Brain (organoid and tissue), 16 donors: ENCODE measurements at places on chromosomes 4 and X. TPM values are rescaled to one million over a fixed set of nuclear protein-coding genes. Genes with fewer than 3 reads are reported as not detected.

- DNase-seq: no peak
These were observed 164.0 kb upstream of the FGF13 start for GRCh38 chrX:138875472-138875871.

DNA sequence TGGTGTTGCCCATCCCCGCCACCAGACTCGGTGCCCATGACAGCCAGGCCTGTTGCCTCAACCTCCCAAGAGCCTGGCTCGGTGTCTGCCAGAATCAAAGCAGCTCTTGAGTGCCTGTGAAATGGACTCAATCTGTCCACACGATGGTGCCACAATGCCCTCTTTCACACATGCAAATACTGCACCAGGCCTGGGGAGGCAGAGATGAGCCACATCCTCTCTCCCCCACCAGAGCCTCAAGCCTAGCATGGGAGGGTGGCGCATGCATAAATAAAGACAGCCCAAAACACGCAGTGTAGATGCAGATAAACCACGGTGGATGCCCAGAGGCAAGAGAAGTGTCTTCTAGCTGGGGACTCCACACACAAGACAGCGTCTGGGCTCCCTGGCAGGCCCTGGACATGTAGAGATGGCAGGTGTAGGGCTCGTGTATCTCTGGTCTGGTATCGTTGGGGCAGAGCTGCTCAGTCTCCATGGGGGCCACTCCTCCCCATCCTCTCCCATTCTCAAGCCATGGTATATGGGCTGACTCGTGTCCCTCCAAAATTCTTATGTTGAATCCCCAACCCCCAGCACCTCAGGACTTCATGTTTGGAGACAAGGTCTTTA is 65.6 kb downstream of the JAKMIP1 start:
- no peak for DNase-seq

DNA sequence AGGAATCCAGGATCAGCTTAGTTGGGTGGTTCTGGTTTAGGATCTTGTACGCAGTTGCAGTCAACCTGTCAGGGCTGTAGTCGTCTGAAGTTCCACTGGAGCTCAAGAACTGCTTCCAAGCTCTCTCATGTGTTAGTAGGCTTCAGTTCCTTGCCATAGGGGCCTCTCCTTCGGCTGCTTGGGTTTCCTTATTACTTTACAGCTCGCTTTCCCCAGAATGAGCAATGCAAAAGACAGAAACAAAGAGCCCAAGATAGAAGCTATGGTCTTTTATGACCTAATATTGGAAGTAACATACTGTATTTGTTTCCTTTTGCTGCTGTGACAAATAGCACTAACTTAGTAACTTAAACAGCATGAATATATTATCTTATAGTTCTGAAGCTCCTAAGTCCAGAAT is 51.7 kb downstream of the TIGD2 start:
- no peak for DNase-seq

Gene SORCS2
- 18.8 TPM for polyA plus RNA-seq

- DNase-seq: no peak
These were observed 1624.8 kb upstream of the TENM3 start for GRCh38 chr4:180618396-180618795.

- no peak for DNase-seq
These were observed 150.7 kb upstream of the SLC7A11 start for GRCh38 chr4:138392751-138393308.

Gene PDCL2
- not detected for polyA plus RNA-seq

DNA sequence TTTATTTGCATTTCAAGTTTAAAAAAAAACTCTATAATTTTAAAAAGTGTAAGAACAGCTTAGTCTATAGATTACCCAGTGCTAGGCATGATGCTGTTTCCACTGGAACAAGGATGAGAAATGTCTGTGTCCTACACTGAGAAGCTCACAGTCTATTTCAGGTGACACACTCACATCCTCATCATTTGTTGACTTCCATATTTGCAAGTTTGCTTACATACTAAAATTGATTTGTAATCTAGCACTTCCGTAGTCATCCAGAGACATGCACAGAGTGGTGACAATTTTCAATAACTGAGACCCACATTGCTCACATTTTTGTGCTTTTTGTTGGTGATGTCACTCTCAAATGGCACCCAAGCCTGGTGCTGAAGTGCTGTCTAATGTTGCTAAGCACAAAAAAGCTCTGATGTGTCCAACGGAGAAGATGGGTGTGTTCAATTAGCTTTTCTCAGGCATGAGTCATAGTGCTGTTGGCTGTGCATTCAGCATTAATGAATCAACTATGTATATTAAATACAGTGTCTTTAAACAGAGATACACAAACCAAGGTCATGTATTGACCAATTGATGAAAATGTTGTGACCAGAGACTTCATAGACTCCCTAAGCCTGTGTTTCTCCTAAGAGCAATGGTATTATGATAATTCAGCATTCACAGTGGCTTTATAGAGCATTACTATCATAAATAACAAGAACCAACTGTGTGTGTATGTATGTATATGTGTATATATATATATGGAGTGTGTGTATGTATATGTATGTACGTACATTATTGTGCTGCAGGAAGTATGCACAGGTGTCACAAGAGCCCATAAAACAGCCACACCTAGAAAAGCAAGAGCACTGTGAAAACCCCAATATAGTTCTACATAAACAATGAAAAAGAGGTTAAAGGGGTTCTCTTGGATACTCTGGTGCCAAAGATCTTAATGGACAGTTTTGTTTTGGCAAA is 31.2 kb upstream of the VCX3B start:
- no peak for DNase-seq

GRCh38 chrX:54695816-54696487 is 102.1 kb downstream of the ITIH6 start:
- no peak for DNase-seq

GRCh38 chr4:137960371-137961050 is 281.6 kb downstream of the SLC7A11 start:
- no peak for DNase-seq

Gene MAGEA2B
- 2.6 TPM for polyA plus RNA-seq

DNA sequence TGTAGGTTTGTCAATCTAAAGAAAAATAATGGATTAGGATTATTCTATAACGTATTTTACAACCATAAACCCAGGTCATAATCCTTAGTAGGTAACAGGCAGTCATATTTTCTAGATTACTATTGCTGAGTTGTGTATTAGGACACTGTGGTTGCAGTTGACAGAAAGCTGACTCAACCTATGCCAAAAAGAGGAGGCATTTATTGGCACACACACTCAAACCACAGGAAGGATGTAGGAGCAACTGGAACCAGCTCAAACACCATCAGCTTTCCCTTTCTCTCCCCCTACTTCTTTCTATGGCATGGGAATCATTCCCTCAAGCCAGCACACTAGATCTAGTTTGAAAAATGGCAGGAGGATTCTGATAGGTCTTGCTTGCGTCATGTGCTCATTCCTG is 136.4 kb upstream of the FAM9C start:
- DNase-seq: no peak

Gene FOXP3
- polyA plus RNA-seq: 0.73 TPM

Gene ITIH6
- not detected for polyA plus RNA-seq

DNA sequence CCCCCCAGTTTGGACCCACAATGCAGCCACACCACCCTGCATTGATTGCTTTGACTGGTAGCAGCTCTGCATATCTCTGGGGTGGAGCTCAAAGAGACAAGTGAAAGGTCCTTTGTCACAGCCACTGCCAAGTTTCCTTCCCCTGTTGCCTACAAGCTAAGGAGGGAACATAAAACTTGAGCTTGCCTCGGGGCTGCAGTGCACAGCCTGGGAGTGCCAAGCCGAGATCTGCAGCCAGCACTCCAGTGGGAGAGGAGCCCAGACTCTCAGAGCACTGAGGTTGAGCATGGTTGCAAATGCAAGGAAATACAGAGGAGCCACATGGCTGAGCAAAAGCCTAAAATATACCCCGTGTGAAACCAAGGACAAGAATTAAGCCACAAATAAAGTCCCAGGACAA is 142.2 kb downstream of the DKK2 start:
- DNase-seq: no peak

- DNase-seq: no peak
These were observed 20.0 kb downstream of the UBE2D3 start for GRCh38 chr4:102807345-102807744.

- no peak for DNase-seq
These were observed 13.8 kb upstream of the STBD1 start for GRCh38 chr4:76292730-76293129.

DNA sequence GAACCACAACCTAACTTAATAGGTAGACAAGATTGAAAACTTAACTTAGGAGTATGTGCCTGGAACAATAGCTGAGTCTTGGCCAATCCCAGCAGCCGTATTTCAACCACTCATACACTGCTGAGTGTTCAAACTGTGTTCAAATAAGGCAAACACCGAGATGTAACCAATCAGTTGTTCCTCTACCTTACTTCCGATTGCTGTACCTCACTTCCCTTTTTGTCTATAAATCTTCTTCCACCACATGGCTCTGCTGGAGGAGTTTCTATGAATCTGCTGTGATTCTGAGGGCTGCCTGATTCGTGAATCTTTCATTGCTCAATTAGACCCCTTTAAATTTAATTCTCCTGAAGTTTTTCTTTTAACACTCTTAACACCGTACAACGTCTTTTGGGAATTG is 108.0 kb downstream of the ANAPC4 start:
- no peak for DNase-seq

DNA sequence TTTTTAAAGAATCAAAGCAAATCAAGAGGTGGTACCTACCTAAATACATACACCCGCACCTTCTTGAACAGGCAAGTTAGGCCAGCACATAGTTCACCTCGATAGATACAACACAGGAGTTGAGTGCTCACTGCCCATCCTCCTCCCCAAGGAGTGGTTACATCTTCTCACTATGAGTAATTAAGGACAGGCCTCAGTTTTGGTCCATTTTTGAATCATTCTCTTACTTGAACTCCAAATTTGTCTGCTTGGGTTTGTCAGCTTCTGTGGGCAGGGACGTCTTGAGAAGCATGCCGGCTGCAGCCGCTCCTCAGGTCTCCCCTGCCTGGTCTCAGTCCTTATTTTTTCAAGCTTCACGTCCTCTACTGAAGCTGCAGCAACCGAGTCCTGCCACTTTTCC is 190.6 kb upstream of the RBPJ start:
- no peak for DNase-seq

- DNase-seq: peak; percentile 91
These were observed 82.7 kb upstream of the GPM6B start for GRCh38 chrX:13899607-13900006.

Gene OTC
- not detected for polyA plus RNA-seq

Gene PAGE2B
- polyA plus RNA-seq: not detected

DNA sequence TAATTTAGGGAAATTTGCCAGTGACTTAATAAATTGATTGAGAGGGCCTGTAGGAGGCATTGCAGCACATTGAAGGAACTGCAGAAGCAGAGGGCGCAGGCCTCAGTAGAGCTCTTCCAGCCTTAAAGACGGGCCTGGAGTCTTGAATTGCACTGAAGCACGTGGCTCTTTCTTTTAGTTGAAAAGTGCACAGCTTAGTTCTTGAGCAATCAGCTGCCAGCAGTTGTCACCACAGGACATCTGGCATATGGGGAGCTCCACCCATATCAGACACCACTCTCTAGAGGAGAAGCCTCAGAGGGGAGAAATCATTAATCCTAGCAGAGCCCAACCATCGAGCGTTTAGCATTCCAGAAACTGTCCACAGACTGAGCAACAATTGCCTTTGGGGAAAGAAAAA is 16.0 kb upstream of the FGF16 start:
- no peak for DNase-seq

Gene CCDC110
- 0.27 TPM for polyA plus RNA-seq

GRCh38 chr4:72442147-72442546 is 126.9 kb downstream of the ADAMTS3 start:
- no peak for DNase-seq

DNA sequence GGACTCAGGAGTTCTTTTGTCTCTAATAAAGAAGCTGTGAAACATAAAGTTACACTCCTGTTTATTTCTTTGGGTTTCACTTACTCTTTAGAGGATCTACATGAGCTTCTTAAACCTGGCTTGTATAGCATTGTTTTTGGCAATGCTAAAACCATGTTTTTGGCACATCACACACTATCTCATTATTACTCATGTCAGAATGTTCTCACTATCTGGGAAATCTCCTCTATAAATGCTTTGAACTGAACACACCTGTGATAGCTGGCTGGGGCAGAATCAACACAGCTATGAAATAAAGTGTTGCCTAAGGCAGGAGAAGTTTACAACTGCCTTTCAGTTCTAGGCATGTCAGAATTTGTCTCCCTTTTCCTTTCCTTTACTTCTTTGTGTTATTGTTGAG is 52.6 kb downstream of the SULT1B1 start:
- DNase-seq: no peak

- DNase-seq: no peak
These were observed 3.2 kb upstream of the UXT start for GRCh38 chrX:47662144-47662657.

Gene HTRA3
- 1.6 TPM for polyA plus RNA-seq

GRCh38 chr4:41074215-41074614 is 140.1 kb downstream of the APBB2 start:
- DNase-seq: peak; percentile 84

Gene NLGN3
- 27.3 TPM for polyA plus RNA-seq

- no peak for DNase-seq
These were observed 280.0 kb downstream of the ANKRD50 start for GRCh38 chr4:124432500-124432899.

Gene CT83
- not detected for polyA plus RNA-seq

- DNase-seq: no peak
These were observed 225.8 kb upstream of the GIMD1 start for GRCh38 chr4:106594291-106594952.

- peak; percentile 44 for DNase-seq
These were observed 773 bp downstream of the SNCA start for GRCh38 chr4:89836031-89836745.

DNA sequence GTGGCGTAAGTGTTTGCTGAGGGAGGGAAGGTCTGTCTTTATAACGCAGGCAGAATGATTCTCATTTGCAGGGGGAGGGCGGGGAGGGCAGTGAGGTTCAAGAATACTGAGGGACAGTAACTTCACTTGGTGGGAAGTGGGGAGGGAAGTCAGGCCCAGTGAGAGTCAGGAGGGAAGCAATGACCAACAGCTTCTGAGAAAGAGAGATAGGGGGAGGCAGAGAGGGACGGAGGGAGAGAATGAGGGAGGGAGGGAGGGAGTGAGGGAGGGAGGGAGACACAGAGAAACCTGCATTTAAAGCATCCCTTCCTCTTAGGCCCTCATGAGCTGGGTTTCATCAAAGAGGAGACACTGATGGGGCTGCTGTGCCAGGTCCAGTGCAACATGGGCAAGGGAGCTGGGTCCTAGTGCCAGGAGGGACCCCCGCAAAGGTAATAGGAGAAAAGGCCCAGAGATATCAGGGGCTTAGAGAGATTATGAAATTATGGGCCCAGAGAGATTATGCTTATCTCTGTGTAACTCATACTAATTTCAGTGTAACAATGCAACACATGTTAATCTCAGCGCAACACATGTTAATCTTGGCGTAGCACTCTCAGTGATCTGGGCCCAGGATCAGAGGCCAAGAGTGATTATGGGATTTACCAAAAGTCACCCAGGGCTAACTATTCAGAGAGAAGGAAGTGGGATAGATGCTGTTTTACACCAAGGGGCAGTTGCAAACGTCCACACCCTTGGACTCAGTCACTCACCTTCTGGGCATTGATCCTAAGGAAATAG is 112.1 kb downstream of the DRD5 start:
- DNase-seq: no peak

- DNase-seq: peak; percentile 72
These were observed 57.3 kb upstream of the ADGRA3 start for GRCh38 chr4:22573198-22573597.

GRCh38 chr4:152091405-152091804 is 330.6 kb upstream of the GATB start:
- peak; percentile 88 for DNase-seq

GRCh38 chrX:53356186-53356585 is 66.3 kb downstream of the SMC1A start:
- no peak for DNase-seq
